Natural killer cell (primary cell): ENCODE measurements at places on chromosomes 7 and 10. TPM values are rescaled to one million over a fixed set of nuclear protein-coding genes. Genes with fewer than 3 reads are reported as not detected.

DNA sequence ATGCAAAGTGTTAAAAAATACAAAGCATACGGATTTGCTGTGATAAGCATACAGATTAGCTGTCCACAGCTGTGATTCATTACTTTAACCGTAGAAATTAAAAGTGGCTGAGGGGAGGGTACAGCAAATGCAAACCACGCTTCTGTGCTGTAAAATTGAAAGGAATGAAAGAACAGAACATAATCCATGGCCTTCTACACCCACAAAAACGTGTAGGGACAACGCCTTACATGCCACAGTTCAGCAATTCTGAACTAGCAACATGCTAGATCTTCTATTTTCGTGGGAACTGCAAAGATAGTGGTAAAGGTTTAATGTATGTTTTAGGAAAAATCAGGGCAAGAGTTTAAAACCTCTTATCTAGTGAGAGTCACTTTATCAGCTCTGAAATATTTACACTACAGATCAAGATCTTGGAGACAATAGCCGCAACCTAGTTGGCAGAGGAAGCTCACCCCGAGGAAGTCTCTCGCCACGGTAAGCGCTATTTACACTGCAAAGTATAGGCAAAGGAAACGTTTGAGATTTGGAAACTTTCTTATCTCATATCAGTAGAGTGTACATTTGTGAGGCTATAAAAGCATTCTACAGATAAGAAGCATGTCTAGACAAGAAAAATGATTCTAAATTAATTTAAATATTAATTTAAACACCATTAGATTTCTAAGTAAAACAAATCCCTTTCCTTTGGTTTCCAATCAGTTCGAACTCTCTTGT is 193.6 kb downstream of the MLLT10 start:
- no peak for DNase-seq

DNA sequence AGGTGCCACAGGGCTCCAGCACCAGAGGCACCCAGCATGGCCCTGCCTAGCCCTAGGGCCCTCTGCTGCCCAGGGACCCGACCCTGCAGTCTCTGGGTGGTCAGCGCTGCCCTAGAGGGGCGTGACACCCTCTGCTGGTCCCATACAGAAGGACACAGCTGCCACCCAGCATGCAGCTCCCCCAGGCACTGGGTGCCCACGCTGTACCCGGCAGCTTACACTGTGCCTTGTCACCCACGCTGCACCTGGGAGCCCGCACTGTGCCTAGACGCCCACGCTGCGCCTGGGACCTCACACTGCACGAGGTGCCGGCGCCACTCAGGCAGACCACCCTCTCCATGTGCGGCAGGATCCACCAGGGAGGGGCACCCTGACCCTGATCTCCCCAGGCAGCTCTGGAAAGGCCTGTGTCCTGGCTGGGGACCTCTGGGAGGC is 55.2 kb downstream of the PWWP2B start:
- DNase-seq = no peak

GRCh38 chr7:26590709-26591108 is 273.7 kb downstream of the SKAP2 start:
- no peak for DNase-seq

DNA sequence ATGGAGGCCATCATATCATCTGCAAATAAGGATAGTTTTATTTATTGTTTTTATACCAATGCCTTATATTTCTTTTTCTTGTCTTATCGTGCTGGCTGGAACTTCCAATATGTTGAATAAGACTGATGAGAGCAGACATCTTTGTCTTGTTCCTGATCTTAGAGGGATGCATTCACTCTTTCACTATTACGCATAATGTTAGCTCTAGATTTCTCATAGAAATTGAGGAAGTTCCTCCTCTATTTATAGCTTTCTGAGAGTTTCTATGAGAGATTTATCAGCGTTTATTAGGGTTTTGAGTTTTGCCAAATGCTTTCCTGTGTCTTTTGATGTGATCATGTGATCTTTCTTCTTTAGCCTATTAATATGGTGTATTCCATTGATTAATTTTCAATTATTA is 49.3 kb downstream of the COL28A1 start:
- no peak for DNase-seq

DNA sequence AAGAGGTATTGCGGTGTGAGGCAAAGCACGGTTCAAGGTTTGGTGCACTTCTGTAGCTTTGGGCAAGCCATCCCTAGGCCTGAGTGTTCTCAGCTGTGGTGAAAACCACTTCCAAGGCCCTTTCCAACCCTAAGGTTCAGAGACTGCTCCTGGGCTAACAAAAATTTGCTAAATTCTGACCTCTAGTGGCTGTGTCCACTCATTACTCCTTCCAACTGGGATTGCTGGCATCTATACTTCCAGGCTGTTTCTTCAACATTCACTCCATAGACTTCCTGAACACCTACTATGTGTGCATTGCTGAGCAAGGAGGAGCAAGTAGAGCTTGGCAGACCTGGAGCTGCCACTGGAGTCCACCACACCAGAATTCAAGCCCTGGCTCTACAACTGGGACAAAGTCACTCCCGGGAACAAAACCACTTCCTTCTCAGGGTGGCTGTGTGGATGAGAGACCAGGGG is 29.3 kb upstream of the SH3PXD2A start:
- peak; percentile 51 for DNase-seq

- DNase-seq = no peak
These were observed 8.7 kb downstream of the STARD3NL start for GRCh38 chr7:38186593-38187314.

- DNase-seq = no peak
These were observed 18.7 kb downstream of the SEC24C start for GRCh38 chr10:73762915-73763314.

DNA sequence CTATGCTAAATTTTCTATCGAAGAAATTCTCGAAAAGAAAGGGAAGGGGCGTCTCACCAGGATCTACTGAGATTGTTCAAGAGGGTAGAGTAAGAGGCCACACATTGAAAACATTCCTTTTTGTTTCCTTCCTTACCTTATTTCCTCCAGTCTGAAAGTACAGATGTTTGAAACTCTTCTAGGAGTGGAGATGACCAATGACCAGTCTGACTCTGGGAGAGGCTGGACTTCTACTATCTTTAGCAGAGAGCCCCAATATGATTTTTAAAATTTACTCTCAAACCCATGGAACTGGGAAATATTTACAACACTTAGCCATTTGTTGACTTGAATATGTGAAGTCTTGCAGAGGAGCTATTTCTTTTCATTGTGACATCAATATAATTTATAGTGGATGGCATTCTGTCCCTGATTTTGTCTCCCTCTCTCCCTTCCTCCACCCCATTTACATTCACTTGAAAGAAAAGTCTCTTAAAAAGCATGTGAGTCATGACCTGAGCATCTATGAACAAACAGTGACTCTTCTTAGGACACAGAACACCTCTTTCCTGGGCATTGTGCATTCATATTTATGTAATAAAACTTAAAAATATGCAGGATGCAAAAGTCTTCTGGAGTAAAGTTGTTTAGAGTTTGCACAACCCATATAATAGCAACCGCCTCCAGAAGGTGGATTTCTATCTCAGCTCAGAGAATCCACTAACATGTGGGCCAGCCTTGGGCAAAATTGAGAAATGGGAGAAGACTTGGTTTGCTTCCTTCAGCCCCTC is 31.2 kb upstream of the BMPER start:
- DNase-seq = no peak

DNA sequence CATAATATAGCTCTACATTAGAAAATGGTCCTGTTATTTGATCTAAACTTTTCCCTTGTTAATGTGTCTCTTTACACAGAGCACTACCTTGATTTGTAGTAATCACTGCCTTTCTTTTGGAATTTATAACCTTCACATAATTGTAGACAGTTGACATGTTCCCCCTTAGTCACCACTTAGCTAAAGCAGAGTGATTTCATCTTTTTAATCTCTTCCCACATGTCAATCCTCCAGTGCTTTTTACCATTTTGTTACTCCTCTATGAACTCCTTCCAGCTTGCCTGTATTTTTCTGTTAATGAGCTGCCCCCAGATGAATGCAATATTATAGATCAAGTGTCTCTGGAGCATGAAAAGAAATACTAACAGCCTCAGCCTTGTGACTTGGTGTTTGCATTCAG is 2.6 kb upstream of the PPP1R3A start:
- DNase-seq = no peak

DNA sequence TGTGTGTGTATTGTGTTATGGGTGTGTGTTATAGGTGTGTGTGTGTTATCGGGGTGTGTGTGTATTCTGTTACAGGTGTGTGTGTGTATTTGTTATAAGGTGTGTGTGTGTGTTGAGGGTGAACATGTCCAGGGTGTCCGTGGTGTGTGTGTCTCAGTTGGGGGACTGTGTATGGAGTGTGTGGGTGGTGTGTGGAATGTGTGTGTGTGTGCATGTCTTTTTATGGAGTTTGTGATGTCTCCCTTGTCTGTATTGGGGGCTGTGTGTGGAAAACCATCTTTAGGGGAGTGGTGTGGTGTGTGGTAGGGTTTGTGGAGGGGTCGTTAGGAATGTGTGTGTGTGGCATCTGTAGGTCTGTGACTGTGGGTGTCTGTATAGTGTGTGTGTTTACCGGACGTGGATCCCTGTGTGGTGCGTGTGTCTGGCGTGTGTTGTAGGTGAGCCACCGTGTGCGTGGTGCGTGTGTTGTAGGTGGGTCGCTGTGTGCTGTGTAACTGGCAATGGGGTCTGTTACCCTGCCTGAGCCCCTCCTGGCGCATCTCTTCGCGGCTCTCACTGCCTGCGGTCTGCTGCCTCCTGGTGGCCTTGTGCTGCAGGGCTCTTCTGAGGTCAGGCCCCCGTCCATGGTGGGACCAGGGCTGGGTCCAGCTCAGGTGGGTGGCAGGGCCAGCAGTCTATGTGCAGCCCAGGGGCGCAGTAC is 61.7 kb downstream of the PALD1 start:
- peak; percentile 48 for DNase-seq

GRCh38 chr7:139494835-139495579 is 11.5 kb upstream of the KLRG2 start:
- DNase-seq = no peak

DNA sequence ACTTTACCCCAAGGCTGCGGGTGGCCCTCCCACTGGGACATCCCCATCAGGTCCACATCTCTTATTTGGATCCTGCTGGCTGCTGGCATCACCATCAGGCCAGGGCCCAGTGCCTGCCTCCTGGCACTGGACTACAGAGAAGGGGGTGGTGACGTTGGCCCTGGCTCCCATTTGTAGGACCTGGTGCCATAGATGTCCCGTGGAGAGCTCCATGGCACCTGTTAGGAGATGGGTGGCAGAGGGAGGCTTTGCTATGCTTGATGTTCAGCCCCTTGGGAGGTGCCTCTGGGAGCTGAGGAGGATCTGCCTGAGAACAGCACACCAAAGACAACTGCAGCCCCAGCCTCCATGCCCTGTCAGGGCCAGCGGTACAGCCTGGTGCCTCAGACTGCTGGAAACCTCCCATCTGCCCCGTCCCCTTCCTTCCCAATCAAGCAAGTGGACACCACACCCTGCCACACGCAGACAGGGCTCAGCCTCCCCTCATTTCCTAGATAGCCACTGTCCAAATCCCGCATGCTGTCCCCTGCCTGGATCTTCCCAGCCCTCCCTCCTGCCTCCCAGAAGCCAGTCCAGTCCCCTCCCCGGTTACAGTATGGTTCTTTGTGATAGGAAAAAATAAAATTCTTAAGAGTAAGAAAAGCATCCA is 230.0 kb upstream of the GRB10 start:
- no peak for DNase-seq

DNA sequence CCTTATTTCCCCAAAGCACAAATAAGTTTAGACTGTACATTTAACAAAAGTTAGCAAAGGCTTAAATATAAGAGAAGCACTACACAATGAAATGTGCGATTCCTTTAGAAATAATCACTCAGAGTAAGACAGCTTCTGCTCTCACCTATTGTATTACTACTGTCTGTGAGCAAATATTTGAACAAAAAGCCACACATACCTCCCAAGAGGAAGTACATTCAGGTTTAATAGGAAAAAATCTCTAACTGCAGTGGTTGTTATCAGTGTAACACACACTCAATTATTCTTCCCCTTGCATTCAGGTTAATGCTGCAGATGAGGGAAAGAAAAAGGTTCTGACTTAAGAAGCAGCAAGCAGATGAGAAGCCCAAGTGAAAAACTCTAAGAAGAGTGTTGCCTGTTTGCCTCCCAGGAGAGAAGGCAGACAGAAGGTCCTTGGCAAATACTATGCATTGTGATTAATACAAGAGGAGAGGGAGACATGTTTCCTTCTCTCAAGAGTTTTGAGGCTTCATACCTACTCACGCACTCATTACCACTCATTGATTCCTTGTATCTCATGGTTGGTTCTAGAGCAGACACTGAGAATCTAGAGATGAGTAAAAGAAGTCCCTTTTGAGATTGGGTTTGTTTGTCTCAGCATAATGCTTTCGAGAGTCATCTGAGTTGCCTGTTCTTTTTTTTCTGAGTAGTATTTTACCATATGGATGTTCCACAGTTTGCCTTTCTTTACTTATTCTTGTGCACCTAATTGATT is 13.6 kb downstream of the GIMAP4 start:
- no peak for DNase-seq

Gene OR9A2
- not detected for total RNA-seq

DNA sequence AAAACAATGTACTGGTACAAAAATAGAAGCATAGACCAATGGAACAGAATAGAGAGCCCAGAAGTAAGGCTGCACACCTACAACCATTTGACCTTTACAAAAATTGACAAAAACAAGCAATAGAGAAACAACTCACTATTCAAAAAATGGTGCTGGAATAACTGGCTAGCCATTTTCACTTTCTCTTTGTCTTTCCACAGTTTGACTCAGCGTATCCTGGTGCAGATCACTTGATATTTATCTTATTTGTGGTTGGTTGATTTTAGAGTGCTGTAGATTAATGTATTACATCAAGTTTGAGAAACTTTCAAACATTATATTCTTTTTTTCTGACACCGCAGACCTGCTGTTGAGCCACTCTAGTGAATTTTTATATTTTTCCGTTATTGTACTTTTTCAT is 381.4 kb downstream of the DGKB start:
- no peak for DNase-seq

- DNase-seq = no peak
These were observed 36.6 kb downstream of the ADCY1 start for GRCh38 chr7:45610660-45611299.

Gene LIPK
- total RNA-seq = not detected

GRCh38 chr7:137443616-137444015 is 100.1 kb upstream of the PTN start:
- DNase-seq = no peak

DNA sequence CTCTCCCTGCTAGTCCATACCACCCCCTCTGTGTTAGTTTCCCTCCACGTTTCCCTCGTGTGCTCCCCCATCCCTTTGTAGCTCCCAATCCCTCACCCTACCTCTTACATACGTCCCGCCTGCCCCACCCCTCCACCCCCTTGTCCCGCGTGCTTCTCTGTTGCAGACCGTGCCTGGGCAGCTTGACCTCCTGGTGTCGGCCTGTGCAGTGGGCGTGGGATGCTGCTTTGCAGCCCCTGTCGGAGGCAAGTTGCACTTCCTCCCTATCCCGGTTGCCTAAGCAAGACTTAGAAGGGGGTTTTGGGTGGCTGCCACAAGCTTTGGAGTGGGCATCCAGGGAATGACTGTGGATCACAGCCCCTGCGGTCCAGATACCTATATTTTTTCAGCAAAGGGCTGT is 7.7 kb downstream of the CLCN1 start:
- no peak for DNase-seq

Gene ABCC2
- 1.3 TPM for total RNA-seq

- peak; percentile 76 for DNase-seq
These were observed 77.9 kb upstream of the LRRN3 start for GRCh38 chr7:111012799-111013675.

GRCh38 chr10:11668847-11669610 is 57.6 kb upstream of the USP6NL start:
- DNase-seq = no peak

Gene MBL2
- not detected for total RNA-seq
